ENCODE measurements at places on chromosomes 5 and 9. TPM values are rescaled to one million over a fixed set of nuclear protein-coding genes. Genes with fewer than 3 reads are reported as not detected.
A peak's percentile ranks its signal among the peaks of the same experiment; 100 is the strongest.

DNA sequence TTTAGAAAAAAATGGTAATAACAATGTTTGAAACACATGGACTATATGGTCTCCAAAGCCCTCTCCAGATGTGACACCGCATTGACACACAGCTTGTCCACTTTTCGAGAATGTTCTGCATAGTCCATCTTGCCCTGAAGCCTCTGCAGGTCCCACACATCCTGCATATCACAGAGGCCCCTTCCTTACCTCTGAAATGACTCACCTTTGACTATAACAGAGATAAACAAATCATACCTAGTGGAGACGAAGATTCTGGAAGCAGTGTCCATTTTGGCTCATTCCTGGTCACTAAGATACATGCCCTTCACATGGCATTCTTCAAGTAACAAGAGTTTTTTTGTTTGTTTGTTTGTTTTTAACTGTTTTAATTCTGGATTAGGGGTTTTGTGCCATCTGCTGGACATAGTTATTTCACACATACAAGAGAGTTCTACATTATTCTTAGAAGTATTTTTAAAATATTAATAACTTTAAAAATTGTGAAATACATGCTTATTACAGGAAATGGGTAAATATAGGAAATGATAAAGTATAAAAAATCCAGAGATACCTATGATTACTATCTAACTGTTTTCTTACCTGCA lies 5.1 kb downstream of the ARL14EPL start:
- no peak for DNase-seq

- DNase-seq: peak; percentile 37
These were observed 175.4 kb downstream of the MED10 start for GRCh38 chr5:6202968-6203365.

GRCh38 chr5:80711938-80712337 lies 57.2 kb upstream of the DHFR start:
- peak; percentile 42 for DNase-seq

- peak; percentile 64 for DNase-seq
These were observed 51.2 kb downstream of the INVS start for GRCh38 chr9:100150214-100150613.

GRCh38 chr9:70484232-70485130 lies 70.0 kb upstream of the KLF9 start:
- DNase-seq: peak; percentile 40

DNA sequence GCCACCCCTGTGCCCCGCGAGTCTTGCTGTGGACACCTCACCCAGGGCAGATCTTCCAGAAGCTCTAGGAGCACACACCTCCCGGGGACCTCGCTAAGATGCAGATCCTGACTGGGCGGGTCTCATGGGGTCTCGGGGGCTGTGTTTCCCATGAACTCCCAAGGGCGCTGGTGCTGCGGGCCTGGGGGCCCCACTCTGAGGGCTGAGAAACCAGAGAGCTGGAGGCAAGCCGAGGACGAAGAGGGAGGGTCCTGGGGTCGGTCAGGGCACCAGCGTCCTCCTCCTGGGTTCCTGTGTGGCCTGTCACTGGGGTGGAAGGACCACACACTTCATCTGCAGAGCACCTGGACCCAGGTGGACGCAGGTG lies 30.2 kb downstream of the SLC6A3 start:
- no peak for DNase-seq

- no peak for DNase-seq
These were observed 22.8 kb downstream of the ANGPTL2 start for GRCh38 chr9:127099664-127100063.

DNA sequence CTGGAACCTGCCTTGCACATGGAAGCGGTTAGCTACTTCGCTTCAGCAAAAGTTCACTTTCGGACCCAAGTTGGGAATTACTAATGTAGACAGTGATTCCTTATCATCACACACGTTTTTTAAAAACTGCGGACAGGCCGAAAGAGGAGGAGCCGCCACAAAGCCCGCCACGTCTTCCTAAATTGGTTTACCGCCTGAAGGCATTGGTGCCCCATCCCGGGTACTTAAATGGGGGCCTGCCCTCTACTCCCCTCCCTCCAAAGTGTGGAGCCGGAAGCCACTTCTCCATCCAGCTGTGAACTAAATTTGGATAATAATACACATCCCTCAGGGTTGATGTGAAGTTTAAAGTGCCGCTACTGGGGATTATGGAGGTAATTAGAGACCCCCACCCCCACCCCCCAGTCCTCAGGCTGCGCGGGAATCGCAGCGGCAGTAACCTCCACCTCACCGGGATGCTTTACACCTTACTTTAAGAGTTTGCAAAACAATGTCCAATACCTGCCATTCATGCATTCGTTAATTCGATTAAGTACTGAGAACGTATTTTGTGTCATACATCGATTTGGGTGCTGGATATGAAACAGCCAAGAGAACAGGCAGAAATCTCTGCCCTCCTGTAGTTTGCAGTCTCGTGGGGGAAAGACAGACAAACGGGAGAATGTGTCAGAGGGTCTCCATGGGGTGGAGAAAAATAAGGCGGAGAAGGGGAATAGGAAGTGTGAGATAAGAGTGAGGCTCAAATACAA lies 937 bp upstream of the MACROH2A1 start:
- peak; percentile 1 for DNase-seq

- DNase-seq: peak; percentile 50
These were observed 6.4 kb downstream of the SOWAHA start for GRCh38 chr5:132819468-132819867.

DNA sequence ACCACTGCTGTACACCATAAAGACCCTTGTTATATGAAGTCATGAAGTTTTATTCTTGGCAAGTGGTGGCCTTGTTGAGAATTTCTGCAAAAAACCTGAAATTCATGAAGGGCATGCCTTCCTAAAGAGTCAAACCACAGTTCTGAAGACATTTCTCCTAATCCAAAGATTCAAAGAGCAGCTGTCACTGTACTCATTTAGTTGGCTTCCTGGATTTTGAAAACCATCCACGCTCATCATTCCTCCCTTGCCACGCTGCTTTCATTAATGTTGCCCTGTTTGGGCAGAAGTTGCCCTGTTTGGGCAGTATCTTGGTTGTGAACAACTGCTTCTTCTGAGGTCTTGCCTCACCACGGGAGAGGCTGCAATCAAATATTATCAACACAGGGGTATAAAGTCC lies 560.3 kb upstream of the TLE4 start:
- DNase-seq: no peak

- DNase-seq: no peak
These were observed 173.8 kb downstream of the SGCD start for GRCh38 chr5:156500755-156501154.

DNA sequence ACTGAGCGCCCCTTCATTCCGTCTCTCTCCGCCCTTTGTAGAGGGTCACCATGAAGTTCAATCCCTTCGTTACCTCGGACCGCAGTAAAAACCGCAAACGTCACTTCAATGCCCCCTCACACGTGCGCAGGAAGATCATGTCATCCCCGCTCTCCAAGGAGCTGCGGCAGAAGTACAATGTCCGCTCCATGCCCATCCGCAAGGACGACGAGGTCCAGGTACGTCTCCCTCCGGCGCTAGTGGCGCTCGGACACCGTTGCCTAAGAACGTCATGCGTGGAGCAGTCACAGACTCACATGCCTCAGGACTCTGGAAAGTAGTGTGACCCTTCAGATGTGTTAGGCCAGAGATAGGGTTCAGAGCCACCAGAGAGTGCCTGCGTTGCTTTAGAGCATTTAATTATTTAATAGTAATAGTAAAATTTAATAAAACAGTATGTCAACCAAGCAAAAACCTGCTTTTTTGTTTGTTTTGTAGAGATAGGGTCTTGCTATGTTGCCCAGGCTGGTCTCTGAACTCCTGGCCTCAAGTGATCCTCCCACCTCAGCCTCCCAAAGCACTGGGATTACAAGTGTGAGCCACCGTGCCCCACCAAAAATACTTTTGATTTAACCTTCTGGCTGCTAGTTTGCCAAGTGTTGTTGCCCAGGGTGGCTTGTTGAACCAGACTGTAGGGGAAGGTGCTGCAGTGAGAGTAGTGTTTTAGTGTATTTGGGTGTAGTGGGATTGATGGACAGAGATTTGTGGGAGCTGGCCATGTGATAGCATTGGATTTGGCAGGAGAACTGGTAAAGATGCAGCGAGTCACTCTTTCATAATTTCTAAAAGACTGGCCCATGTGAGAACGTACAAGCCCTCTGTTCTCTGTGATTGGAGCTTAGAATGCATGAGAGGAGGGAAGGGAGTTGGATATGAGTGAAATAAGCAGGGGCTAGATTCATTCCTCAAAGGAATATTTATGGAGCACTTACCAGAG lies 888 bp downstream of the RPL26L1 start:
- no peak for DNase-seq

DNA sequence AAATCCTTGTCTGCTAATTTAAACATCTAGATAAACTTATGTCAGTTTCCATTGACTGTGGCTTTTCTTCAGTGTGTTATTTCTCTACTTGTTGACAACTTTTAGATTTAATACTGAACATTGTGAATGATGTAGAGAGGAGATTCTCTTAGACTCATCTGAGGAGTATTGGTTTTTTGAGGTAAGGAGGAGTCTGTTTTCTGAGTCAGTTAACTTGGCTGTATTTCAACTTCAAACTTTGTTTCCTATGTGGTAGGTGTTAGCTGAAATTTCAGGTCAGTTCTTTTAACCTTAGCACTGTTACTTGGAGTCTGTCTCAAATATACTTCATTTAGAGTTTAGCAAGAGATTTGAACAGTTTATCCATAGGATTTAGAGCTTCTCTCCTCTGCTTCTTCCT lies 67.9 kb downstream of the XRCC4 start:
- no peak for DNase-seq

GRCh38 chr9:27414220-27414761 lies 109.8 kb upstream of the IFNK start:
- DNase-seq: no peak

- DNase-seq: no peak
These were observed 19.3 kb upstream of the PIP5K1B start for GRCh38 chr9:68685770-68686169.

GRCh38 chr5:139660105-139660922 lies 12.2 kb downstream of the CXXC5 start:
- peak; percentile 60 for DNase-seq

GRCh38 chr9:130129432-130130061 lies 42.7 kb upstream of the NCS1 start:
- peak; percentile 39 for DNase-seq

PAPPA gene
- not detected for polyA plus RNA-seq

CARTPT gene
- polyA plus RNA-seq: 7.9 TPM

FREM1 gene
- polyA plus RNA-seq: 0.61 TPM

IL3 gene
- not detected for polyA plus RNA-seq

SPINK4 gene
- not detected for polyA plus RNA-seq

AP3B1 gene
- 19.9 TPM for polyA plus RNA-seq

ST8SIA4 gene
- polyA plus RNA-seq: 3.1 TPM

EIF4E1B gene
- polyA plus RNA-seq: 0.81 TPM

MSX2 gene
- polyA plus RNA-seq: 0.54 TPM

POLR3G gene
- polyA plus RNA-seq: 0.51 TPM

SERF1A gene
- 16.7 TPM for polyA plus RNA-seq

PCDHGA6 gene
- 2.4 TPM for polyA plus RNA-seq
